Stimulated activated CD8-positive, alpha-beta memory T cell treated with anti-CD3 and anti-CD28 coated beads, Interleukin-7, amount 100 ng/mL, for 1 hour (primary cell): ENCODE measurements at places on chromosomes 7 and 10.

DNA sequence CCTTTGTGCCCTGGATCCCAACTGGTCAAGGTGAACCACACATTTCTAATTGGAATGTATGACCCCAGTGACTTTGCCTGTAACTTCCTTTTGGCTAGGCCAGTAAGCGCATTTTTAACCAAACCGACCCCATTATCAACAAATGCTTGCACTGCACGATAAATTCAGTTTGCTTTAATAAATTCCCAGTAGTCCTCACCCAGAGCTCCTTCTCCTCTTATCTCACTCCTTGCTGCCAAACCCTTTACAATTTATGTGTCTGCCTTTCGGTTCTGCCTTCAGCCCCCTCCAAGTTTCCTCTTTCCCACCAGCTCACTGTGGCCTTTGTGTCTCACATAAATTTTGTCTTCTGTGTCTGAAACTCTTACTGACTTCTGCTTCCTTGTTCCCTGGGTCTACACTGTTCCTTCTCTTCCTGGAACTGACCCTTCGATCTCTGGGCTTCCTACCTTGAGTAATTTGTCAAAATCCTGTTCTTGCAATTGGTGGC lies 59.0 kb downstream of the TBXAS1 start:
- no peak for DNase-seq

DNA sequence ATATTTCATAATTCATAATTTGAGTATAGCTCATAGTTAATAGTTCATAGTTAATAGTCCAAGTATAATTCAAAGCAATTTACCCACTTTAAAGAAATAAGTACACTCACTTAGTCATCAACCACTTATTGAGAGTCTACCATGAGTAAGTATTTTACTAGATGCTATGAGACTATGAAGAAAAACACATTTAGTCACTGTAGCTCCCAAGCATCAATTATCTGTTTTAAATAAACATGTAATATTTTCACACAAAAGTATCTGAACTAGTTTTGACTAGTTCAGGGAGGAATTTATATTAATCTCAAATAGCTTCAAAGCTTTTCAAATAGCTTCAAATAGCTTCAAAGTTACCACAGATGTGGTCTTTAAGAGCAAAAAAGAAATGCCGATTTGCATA lies 119.2 kb downstream of the ANK3 start:
- DNase-seq, result no peak

DNA sequence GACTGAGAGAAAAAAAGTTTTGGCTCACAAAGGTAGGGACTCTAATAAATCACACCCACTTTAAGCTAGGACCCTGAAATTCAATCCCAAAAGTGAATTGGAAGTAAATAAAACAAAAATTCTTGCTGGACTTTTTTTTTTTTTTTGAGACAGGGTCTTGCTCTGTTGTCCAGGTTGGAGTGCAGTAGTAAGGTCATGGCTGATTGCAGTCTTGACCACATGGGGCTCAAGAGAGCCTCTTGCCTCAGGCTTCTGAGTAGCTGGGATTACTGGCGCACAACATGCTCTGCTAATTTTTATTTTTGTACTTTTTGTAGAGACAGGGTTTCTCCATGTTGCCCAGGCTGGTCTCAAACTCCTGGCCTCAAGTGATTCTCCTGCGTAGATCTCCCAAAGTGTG lies 5.0 kb upstream of the LUC7L2 start:
- DNase-seq, result no peak

GRCh38 chr7:92246360-92247101 lies 757 bp downstream of the ANKIB1 start:
- DNase-seq, result peak; percentile 2

GRCh38 chr7:68963552-68963951 lies 634.7 kb upstream of the AUTS2 start:
- DNase-seq, result no peak

GRCh38 chr10:129716211-129716681 lies 247.8 kb downstream of the EBF3 start:
- no peak for DNase-seq

DNA sequence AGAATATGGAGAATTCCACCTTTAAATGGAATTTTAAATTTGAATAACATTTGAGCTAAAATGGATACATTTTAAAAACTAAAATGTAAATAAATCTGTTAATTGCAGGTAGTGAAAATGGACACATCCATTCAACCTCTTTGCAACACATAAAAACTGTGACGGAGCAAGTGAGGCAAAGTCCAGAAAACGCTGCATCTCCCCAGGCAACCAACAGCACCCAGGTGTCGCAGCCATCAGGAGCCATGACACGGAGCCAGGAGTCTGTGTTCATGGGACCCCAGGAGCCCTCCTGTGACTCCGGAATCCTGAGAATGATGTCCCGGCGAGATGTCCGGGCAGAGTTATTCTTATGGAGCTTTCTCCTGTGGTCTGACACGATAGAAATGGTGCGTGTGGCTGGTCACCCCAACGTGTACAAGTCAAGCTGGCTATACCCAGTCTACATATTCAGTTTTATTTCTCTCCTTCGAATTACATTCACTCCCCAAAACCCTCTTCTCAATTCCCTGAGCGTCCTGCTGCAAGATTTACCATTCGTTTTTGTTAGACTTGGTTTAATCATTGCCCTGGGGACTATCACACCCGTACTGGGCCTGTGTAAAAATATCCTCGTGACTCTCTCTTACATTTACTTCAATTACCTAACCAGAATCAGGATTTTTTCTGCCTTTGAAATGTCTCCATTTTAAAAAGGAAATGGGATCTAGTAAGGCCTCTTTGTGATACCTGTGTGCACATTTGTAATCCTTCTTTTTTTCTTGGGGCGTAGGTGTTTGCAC lies 13.1 kb upstream of the MRC1 start:
- no peak for DNase-seq

DNA sequence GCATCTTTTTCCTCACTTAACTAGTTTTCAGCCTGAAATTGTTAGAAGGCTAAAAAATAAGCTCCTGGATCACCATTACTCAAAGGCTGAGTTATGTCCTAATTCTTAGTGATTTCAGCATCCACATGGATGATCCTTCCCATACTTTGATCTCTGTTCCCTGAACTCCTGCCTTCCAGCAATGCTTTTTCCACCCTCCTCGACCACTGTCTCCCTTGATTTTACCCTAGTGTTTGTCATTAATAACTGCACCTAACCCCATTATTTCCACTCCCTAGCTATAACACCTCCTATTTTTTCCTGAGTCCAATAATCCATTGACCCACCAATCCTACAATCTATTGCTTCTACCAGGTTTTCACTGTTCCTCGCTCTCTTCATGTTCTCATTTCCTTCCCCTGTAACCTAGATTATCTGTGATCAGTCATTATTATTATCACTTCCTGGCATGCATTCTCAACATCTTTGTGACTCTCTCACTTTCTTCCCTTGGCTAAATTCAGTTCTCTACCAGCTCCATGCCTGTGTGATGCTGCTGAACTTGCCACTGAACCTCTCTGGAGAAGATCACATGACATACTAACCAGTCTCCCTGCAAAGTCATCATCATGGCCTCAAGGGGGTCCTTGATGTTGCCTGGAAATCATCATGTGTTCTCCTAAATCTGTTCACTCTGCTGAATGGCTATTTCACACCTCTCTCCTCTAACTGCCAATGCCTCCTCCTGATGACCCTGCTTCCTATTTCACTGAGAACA lies 6.5 kb upstream of the CALU start:
- DNase-seq, result no peak

GRCh38 chr10:71085689-71086438 lies 126.5 kb upstream of the UNC5B start:
- DNase-seq, result no peak

- no peak for DNase-seq
These were observed 562.8 kb downstream of the SUGCT start for GRCh38 chr7:40697653-40698052.

- no peak for DNase-seq
These were observed 35.4 kb upstream of the INHBA start for GRCh38 chr7:41738336-41738735.

GRCh38 chr10:113521475-113521795 lies 31.4 kb upstream of the HABP2 start:
- no peak for DNase-seq

- no peak for DNase-seq
These were observed 152.7 kb upstream of the PCBD1 start for GRCh38 chr10:71040846-71041605.

GRCh38 chr7:15784694-15785030 lies 98.2 kb upstream of the MEOX2 start:
- no peak for DNase-seq

GRCh38 chr7:116953906-116954838 lies 871 bp downstream of the ST7 start:
- DNase-seq, result peak; percentile 2

DNA sequence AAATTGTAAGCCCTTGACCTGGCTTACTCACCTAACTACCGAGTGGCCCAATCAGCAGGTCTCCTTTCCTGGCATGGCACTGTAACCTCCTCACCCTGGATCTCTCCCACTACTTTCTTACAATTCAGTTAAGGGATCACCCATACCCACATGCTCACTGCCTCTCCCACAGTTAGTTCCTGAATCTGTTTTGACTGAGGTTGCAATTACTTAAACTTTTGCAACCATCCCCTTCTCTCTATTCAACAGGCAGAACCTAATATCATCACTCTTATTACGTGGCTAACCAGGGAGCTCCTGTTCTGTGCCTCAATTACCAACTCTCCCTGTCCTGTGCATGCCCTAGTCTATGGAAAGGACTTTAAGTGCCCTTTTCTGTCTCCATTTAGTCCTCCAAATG lies 84.2 kb upstream of the IKZF1 start:
- no peak for DNase-seq

DNA sequence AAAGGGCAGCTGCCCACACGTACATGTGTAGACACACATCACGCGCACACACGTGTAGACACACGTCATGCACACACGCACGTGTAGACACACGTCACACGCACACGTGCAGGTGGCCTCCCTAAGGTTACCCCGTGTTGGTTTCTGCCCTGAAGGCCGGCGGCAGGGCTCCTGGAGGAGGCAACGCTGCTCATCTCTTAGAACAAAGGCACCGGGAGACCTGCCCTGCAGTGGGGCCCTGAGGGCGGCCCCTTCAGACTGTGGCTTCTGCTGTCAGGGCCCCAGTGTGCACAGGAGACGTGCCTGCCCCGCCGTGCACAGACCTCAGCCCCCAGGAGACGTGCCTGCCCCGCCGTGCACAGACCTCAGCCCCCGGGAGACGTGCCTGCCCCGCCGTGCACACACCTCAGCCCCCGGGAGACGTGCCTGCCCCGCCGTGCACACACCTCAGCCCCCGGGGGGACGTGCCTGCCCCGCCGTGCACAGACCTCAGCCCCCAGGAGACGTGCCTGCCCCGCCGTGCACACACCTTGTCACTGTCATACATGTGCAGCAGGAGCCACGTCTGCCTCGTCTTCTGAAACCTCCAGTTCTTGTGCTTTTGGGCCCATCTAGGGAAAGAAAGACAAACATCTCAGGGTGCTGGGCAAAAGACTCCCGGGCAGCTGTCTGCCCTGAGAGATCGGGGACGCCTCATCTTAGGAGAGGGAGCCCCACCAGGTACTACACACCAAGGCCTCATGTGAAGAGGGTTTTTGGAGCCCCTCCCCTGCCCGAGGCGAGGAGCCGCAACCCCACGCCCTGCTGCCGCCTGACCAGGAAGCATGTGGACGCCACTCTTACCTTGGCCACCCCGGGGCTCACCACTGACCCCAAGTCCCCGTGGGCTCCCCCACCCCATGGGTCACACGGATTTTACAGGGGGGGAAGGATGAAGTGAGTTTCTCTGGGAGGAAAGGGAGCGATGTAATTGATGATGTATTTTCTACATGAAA lies 17.3 kb downstream of the CYP2W1 start:
- no peak for DNase-seq

DNA sequence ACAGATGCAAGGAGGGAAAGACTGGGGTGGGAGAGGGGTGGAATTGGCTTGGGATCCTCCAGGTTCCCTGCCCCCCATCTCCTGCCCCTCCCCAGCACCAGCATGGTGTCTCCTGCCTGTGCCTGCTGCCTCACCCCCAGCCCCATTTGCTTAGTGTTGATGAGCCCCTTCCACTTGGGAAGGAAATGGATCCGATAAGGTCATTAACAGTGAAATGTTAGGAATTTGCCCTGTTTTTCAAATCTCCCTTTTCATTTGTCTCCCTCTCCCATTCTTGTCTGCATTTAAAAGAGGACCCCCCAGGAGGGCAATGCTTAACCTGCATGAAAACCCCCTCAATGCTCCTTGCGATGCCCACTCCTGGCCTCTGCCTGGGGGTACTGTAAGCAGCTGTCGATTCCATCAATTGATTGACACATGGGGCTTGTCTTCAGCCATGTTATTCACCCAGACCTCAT lies 51.5 kb downstream of the HK1 start:
- no peak for DNase-seq

DNA sequence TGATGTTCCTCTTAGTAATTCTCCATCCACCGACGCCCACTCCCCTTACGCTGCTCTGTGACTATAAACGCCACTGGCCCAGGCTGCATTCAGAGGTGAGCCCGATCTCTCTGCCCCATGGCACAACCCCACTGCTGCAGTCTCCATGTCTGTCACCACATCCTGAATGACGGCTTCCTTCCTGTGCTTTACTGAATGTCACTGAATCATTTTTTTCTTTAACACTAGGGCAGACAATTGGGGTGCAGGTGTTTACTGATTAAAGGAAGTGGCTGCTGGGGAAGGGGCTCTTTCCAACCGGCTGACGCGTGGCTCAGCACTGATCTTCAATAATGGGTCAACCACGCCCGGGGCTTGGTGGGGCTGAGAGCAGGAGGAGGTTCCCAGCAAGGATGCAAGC lies 208.3 kb downstream of the USP6NL start:
- peak; percentile 14 for DNase-seq

DNA sequence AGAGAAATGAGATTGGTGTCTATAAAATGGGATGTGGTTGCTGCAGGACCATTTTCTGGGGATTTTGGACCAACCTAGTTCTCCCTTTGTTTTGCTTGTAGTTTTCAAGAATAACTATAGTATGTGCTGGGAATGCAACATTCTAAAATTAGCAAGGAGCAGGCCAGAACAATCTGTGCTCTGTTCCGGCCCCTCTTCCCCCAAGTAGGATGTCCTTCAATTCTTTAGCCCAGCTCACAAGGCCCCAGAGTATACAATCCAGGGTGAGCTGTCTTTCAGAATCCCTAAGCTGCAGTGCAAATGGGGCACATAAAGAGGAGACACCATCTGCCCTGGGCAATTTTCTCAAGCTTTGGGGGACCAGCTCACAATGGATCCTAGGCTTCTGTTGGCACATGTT lies 809.1 kb downstream of the TNS3 start:
- DNase-seq, result no peak

DNA sequence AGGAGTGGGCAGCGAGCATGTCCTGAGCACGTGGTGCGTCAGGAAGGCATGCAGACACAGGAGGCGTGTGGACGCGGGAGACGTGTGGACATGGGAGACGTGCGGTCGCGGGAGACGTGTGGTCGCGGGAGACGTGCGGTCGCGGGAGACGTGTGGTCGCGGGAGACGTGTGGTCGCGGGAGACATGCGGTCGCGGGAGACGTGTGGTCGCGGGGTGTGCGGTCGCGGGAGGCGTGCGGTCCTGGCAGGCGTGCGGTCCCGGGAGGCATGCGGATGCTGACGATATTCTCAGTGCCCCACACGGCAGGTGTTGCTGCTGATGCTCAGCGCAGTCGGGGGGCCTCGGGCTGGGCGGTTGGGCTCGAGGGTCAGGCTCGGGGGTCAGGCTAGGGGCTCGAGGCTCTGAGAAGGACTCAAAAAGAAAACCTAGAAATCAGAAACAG lies 94.2 kb downstream of the NKX6-2 start:
- DNase-seq, result no peak
